ENCODE measurements at places on chromosomes 11 and 22. TPM values are rescaled to one million over a fixed set of nuclear protein-coding genes. Genes with fewer than 3 reads are reported as not detected.

SCGB1A1 gene
- total RNA-seq, result not detected

- no peak for DNase-seq
Observed at GRCh38 chr11:60085909-60086308, 2.6 kb upstream of the MS4A2 start.

- no peak for DNase-seq
Observed at GRCh38 chr11:65251476-65251875, 10.3 kb upstream of the POLA2 start.

DNA sequence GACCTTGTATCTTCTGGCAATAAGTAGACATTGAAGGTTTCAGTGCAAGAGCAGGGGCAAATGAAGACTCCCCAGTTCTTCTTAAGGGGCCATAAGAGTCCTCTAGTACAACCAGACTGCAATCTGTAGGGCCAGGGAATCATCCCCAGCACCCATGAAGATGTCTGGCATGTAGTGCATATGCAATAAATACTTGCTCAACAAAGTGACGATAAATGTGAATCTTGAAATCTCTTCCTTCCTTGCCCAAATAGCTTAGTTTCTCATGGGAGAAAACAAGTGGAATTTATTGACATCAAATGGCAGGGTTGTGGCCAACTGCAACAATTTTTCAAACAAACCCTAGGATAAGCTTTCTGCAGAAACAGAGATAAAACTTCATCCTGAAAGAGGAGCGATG is 107.6 kb downstream of the ABTB2 start:
- no peak for DNase-seq

DNA sequence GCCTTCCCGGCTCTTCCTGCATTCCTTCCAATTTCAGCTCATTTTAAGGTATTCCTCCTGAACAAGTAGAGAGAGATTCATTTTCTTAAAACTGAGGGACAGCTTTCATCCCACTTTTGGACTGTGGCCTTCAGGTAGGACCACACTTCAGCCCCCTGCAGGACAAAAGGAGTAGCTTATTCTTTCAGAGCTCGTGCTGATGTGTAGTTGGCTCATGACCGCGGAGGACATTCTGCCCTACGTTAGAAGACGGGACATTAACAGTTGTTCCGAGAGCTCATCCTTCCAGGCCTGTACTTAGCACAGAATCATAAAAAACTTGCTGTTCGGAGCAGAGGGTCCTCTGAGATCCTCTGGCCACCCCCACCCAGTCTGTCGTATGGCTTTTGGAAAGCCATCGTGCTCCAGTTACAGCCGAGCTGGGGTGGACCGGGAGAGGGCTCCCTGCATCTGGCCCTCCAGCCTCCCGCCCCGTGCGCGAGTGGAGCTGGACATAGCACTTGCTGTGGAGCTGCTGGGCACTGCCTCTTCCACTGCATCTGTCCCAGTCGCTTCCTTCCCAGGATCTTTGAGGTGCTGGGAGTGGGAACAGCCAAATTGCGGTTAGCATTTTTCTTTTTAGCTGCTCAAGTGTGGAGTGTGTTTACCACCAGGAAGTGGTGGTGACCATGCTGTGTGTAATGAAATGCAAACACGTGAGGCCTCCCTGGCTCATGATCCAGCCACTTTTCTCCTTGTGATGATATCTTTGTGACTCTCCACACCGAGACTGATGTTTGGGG is 250.3 kb downstream of the TBC1D22A start:
- no peak for DNase-seq

GRCh38 chr22:38565441-38565840 is 4.5 kb downstream of the DMC1 start:
- DNase-seq, result no peak

MS4A8 gene
- 8.1 TPM for total RNA-seq

DNA sequence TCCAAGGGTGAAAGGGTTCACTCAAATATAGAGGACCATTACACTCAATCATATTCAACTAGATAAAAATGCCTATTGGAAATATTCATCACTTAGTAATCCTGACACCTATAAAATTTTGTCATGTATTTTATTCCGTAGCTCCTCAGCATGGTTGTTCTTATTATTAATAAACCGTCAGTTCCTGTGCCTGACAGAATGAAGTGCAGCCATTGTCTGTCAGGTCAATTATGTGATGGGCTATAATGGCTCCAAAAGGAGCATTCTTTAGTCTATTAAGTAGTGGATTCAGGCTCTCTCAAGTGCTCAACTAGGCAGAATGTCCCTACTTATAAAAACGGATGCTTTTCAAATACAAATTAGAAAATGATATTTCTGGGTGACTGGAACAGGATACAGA is 916.1 kb upstream of the ANO3 start:
- DNase-seq, result no peak

CCDC88B gene
- total RNA-seq, result 1.5 TPM

GRCh38 chr11:41085123-41085522 is 374.3 kb downstream of the LRRC4C start:
- DNase-seq, result no peak

DNA sequence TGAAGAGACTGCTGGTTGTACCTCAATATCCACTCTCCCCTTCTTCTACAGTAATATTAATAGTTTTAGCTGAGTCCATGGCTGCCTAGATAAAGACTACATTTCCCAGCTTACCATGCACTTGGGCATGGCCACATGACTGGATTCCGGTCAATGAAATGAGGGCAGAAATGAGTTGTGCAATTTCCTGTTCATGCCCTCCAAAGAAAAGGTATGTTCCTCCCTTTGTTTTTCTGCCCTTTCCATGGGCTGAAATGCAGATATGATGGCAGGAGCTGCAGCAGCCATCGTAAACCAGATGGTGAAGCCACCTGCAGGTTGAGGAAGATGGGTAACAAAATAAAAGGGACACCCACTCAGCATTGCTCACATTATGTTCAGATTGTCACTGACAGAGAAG is 15.3 kb upstream of the ELFN2 start:
- DNase-seq, result no peak

DNA sequence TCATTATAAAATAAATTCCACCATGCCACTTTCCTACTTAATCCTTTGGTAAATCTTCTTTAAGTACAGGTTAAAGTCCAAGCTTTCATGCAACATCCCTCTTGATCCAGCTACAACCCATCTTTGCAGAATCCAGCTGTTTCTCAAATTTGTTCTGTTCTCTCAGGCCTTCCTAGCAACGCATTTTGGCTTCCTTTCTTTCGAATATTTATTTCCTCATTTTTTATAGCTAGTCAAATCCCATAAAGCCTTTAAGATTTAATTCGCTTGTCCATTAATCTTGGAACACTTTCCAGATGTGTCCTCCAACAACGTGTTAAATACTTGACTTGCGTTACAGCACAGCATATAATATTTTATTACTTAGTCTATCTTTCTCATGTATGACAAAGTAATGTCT is 600.1 kb upstream of the CHORDC1 start:
- no peak for DNase-seq

- no peak for DNase-seq
Observed at GRCh38 chr11:134666273-134667174, 254.5 kb upstream of the B3GAT1 start.

- no peak for DNase-seq
Observed at GRCh38 chr11:44631831-44632230, 66.4 kb downstream of the CD82 start.

DNA sequence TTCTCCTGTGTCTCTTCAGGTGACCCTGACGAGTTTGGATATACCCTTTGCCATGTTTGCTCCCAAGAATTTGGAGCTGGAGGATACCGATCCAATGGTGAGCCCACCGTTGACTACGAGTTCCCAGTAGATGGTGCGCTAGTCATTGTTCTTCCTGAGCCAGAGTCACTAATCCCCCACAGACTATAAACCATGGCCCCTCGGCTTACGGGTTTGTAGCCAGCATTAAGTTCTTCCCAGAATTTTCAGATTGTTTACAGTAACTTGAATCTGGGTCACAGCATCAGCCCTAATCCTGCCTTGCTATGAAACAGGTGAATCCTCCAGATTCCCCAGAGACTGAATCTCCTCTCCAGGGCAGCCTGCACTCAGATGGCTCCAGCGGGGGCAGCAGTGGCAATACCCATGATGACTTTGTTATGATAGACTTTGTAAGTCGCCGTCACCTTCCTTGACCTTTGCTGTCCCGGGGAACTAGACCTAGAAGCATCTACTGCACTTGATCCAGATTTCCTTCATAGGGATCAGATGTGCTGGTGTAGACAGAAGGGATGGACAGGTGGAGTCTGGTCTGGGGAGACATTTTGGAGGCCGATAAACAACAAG is 31.8 kb downstream of the ARHGAP1 start:
- DNase-seq, result no peak

DNA sequence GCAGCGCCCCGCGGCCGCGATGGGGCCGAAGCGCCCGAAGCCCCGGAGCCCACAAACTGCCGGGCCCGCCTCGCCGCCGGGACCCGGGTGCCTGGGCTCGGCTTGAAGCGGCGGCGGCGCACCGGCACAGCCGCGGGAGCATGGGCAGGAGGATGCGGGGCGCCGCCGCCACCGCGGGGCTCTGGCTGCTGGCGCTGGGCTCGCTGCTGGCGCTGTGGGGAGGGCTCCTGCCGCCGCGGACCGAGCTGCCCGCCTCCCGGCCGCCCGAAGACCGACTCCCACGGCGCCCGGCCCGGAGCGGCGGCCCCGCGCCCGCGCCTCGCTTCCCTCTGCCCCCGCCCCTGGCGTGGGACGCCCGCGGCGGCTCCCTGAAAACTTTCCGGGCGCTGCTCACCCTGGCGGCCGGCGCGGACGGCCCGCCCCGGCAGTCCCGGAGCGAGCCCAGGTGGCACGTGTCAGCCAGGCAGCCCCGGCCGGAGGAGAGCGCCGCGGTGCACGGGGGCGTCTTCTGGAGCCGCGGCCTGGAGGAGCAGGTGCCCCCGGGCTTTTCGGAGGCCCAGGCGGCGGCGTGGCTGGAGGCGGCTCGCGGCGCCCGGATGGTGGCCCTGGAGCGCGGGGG is 346 bp downstream of the FJX1 start:
- DNase-seq, result peak; percentile 40

DNA sequence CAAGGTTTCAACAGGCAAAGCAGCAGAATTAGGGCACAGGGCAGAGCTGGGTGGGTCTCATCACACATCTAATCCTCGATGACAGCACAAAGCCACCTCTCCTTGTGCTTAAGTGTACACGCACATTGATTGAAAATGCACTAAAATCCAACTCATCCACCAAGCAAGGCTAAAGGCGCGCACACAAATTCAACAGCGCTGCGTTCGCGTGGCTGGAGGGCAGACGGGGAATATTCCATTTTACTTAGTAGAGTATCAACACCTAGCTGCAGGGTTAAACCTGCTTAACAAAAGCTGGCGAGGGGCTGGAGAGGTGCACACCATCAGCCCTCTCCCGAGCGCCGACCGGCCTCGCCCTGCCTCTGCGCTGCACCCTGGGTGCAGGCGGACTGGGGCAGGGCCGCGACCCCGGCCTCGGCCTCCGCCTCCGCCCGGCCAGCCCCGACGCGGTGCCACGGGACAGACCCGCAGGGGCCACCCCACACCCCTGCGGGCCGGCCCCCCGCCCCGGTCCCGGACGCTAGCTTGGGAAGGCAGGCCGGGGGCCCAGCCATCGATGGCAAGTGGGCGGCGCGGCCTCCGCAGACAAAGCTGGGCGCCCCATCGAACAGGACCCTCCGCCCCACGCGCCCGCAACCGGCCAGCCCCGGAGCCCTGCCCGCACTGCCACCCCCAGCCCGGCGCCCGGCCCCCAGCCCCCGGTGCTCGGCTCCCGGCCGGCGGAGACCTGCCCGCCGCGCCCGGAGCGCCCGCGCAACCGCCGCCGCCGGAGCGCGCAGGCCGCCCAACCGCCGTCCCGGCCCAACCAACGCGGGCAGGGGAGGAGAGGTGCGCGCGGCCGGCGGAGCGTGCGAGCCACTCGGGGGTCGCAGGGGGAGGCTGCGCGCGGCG is 929 bp downstream of the PRDM10 start:
- peak; percentile 79 for DNase-seq

GRCh38 chr22:20249797-20250354 is 18.2 kb downstream of the RTN4R start:
- DNase-seq, result no peak

DNA sequence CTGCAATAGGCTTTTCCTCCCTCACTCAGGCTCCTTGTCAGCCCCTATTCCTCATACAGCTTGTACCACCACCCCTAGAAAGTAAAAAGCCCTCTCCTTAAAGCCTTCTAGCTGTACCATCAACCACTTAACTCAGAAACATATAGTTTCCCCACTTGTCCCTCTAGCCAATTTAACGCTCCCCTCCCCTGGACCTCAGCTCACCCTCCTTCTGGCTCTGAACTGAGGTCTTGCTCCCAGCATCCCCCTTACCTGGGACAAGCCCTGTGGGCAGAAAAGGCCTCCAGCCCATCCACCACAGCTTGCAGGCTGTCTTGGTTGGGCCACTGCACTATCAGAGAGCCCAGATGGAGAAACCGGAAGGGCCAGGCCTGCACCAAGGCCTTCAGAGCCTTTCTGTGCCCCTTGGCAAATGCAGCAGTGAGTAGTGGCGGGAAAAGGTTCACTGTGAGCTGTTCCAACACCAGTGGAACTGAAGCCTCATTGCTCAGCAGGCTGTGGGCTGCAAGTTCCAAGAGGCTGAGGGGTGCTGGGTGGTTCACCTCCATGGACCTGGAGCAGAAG is 12.4 kb upstream of the TOP3B start:
- no peak for DNase-seq

- no peak for DNase-seq
Observed at GRCh38 chr11:64878223-64878493, 263 bp downstream of the EHD1 start.

MACROD1 gene
- total RNA-seq, result 6.9 TPM

DNA sequence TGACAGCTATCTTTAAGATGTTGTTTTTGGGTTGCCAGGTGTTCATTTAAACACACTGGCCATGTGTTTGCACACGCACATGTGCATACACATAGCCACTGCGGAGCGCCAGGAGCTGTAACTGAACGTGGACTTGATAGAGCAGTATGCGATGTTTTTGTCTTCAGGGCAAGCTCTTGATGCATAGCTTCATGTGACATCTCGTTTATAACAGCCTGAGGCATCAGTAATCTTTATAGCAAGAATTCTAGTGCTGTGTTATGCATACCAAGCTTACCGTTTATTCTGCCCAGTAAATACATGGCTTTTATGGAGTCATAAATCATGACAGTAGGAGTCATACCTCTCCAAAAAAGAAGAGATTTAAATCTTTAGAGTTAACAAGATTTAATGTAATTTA is 87.0 kb downstream of the ATXN10 start:
- no peak for DNase-seq

TIMP3 gene
- 26.7 TPM for total RNA-seq

- no peak for DNase-seq
Observed at GRCh38 chr22:26597026-26597425, 7.1 kb upstream of the TPST2 start.

OR52A1 gene
- not detected for total RNA-seq

GRCh38 chr11:44808053-44808753 is 81.4 kb downstream of the TSPAN18 start:
- no peak for DNase-seq
